ENCODE measurements at places on chromosomes 11 and 22.
A peak's percentile ranks its signal among the peaks of the same experiment; 100 is the strongest.

DNA sequence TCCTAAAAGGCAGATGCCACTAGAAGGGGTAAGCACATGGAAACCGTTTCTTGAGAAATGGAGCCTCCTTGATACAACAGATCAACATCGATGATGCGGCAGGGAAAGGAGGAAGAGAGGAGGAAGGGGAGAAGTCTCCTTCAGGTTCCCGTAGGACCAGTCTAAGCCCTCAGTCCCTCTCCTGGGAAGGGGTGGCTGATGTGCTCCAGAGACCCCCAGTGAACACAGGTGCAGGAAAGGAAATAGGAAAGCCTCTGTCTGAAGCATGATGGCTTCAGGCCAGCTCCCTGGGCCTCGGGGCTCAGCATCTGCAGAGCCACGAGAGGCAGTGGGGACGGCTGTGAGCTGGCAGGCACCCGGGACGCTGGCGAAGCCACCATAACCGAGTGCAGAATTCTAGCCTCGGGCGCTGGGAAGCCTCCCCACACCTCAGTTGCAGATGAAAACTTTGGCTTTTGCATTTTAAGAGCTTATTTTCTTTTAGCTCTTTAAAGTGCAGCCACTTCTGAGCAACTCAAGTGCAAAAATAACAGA lies 1.8 kb downstream of the SPATA19 start:
- DNase-seq = no peak

GRCh38 chr11:72396041-72396440 lies 38.3 kb downstream of the CLPB start:
- no peak for DNase-seq

DNA sequence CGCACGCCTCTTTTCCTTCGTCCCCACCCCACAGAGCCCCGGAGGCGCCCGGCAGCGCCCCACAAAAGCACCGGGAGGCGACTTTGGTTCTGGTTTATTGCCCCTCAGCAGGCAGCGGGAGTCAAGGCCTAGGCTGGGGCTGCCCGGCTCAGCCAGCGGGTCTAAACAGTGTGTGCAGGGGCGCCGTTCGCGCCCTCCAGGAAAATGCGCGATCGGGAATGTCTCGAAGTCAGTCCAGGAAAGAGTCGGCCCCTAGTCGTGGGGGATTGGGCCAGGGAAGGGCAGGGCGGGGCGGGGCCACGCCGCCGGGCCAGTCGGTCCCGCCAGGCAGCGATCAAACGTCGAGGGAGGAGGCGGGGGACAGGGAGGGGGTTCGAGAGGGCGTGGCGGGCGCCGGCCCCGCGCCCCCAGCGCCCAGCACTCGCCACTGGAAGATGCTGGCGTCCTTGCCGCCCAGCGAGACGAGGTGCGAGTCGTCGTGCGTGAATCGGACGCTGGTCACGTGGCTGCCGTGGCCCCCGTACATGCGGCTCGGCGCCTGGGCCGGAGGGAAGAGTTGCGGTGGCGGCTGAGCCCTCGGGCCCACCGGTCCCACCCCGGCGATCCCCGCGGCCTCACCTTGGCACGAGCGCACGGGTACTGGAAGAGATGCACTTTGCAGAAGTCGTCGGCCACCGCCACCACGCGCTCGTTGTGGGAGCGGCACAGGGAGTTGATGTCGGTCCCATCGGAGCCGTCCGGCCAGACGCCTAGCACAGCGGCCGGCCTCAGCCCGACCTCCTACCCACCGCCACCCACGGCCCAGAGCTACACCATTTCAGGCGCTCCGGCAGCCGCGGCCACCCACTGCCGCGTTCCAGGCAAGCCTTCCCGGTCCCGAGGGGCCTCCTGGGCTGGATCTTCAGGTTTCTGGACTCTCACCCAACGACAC lies 741 bp upstream of the MTA2 start:
- DNase-seq = peak; percentile 70

DNA sequence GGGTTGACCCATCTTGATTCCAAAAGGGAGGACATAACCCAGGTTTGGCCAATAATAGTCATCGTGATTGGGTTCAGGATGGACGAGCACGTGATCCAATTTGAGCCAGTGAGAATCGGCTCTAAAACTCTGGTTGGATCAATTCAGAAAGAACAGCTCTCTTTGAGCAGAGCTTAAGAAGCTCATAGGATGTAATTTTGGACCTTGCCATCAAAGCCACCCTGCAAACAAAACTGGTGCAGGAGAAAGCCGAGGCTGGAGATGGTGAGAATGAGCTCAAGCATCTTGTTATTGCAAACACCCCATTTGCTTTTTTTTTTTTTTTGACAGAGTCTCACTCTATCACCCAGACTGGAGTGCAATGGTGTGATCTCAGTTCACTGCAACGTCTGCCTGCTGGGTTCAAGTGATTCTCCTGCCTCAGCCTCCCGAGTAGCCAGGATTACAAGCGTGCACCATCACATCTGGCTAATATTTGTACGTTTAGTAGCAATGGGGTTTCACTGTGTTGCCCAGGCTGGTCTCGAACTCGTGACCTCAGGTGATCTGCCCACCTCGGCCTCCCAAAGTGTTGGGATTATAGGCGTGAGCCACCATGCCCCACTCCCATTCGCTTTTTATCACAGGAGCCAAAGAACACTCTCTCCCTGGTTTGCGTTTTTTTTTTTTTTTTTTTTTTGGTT lies 13.8 kb upstream of the MIAT start:
- no peak for DNase-seq

DNA sequence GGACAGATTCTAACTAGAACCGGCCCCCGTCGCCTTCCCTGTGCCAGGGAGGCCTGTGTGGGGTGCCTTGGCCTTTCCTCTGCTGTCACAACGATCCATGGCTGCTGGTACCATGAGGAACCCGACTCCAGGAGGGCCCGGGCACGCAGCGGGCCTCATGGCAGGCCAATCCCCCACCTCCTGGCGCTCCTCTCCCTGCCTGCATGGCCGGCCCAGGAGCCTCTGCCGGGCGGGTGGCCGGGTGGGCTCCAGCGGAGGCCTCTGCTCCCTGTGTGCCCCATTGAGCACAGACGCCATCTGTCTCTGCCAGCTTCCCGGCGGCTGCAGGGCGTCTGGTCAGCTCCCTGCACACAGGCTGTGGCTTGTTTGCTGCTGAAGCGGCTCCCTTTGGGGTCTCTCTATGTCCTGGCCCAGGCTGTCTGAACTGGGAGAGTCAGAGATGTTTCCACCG lies 86.5 kb downstream of the MYEOV start:
- DNase-seq = no peak

DNA sequence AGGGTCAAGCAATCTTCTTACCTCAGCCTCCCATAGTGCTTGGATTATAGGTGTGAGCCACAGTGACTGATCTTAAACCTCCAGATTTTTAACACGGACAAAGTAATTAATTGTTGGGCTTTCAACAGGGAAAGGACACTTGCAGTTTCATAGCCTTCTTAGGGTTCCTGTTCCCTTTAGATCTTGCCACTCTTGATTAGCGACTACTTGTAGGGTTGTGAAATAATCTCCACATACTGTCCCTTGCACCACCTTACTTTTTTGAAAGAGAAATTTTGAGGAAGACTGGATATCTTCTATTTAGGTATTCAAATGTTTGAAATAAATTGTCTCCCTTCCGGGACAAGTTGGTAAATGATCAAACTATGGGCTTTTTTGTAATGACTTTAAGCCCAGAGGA lies 7.6 kb downstream of the MS4A4E start:
- DNase-seq = no peak

GRCh38 chr11:92528001-92528400 lies 303.4 kb downstream of the FAT3 start:
- peak; percentile 94 for DNase-seq

- no peak for DNase-seq
Measured at GRCh38 chr11:133903875-133904817, 52.6 kb downstream of the IGSF9B start.
